ENCODE measurements at places on chromosomes 1 and 21.

GRCh38 chr1:99590578-99591209 lies 55.2 kb upstream of the PALMD start:
- DNase-seq, result no peak

GRCh38 chr1:195761104-195761503 lies 847.1 kb downstream of the KCNT2 start:
- DNase-seq, result no peak

DNA sequence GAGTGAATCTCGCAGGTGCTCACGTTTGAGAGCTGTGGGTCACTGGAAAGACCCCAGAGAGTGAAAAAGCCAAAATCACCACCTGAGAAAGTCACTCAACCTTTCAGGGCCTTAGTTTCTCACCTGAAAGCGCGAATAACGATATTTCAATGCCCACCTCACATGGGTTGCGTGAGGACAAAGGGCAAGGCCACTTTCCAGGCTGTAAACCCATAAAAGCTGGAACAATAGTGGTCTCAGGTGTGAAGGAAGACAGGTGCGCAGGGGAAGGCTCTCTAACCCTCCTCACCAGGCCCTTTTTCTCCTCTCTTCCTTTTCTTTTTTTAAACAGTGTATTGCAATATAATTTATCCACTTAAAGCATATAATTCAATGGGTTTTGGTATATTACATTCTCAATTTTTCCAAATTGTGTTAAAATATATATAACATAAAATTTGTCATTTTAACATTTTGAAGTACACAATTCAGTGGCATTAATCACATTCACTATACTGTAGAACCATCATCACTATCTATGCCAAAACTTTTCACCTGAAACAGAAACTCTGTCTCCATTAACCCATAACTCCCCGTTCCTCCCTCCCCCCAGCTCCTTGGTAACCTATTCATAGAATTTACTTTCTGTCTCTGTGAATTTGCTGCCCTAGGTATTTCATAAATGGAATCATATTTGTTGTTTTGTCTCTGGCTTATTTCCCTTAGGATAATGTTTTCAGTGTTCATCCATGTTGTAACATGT lies 118.4 kb upstream of the TNR start:
- no peak for DNase-seq

DNA sequence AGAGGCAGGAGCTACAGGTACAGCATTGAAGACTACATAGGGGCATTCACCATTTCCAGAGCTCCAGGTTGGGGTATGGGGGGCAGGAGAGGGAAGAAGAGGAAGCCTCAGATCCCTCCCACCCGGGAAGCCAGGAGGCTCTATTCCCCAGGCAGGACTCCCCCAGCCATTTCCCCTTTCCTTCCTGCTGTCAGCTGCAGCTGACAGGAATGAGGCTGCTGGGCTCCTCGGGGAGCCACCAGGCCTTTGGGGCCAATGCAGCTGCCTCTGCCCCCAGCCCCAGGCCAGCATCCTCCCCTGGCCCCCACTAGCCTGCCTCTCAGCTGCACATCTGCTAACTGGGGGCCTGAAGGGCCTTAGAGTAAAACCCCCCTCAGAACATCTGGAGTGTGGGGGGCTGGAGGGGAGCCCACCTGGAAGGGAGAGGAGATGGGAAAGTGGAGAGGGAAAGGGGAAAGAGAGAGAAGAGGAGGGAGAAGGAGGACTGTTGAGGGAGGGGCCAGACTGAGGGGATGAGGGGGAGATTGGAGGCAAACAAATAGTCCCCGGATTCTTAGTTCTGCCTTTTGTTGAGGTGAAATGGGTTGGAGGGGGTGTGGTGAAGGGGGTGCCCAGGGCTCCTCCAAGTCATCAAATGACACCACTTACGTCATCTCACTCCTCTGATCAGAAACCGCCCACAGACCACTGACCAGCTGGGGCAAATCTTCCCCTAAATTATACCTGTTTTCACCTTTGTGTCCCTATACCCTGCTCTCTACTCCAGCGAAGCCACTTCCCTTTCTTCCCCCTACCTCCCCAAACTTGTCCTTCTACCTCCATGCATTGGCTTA lies 58.0 kb downstream of the LGR6 start:
- no peak for DNase-seq

GRCh38 chr1:175536921-175537320 lies 206.5 kb downstream of the TNR start:
- no peak for DNase-seq

DNA sequence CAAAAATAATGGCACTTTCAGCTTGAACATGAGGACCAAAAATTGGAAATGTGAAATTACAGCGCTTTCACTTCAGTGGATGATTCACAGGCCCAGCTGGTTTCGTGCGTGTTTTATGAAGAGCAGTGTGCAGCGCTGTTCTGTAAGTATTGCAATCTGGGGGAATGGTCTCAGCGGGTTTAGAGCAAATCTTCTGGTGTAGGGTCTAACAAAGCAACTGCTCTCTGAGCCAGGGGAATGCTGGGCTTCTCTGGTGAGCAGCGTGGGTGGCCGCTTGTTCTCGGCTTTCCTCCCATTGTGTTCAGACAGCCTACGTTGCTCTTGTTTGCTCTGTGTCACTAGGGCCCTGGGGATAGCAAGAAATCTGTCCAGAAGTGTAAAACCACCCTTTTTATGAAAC lies 42.4 kb upstream of the GADD45A start:
- DNase-seq, result no peak

- DNase-seq, result no peak
These were observed 583 bp upstream of the RNF223 start for GRCh38 chr1:1074631-1075147.

DNA sequence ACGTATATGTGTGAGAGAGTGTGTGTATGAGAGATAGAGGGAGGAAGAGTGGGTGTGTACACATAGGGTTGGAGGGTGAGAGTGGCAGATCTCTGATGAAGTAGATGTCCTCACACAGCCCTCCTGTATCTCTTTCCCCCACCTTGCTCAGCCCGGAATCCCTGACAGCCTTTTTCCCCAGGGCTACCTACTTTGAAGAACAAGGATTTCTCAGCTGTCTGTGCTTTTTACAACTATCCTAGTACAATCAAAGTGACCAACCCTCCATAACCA lies 29.1 kb upstream of the CADM3 start:
- no peak for DNase-seq

DNA sequence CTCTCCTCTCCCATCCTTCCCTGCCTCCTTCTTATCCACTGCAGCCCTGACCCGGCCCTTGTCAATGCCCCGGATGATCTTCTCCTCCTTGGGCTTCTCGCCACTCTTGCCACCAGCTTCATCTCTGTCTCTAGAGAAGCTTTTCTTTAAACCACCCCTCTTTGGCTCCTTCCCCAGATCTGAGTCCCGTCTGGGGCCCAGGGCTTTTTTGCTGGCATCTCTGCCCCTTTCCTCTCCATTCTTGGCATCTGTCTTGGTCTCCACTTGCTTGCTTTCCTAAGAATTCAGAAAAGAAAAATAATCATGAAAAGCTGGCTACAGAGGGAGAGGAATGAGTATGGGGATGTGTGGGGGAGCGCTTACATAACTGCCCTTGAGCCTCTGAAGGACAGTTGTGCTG lies 11.8 kb downstream of the SHISA4 start:
- peak; percentile 80 for DNase-seq

GRCh38 chr1:77614037-77614436 lies 68.4 kb downstream of the ZZZ3 start:
- no peak for DNase-seq

DNA sequence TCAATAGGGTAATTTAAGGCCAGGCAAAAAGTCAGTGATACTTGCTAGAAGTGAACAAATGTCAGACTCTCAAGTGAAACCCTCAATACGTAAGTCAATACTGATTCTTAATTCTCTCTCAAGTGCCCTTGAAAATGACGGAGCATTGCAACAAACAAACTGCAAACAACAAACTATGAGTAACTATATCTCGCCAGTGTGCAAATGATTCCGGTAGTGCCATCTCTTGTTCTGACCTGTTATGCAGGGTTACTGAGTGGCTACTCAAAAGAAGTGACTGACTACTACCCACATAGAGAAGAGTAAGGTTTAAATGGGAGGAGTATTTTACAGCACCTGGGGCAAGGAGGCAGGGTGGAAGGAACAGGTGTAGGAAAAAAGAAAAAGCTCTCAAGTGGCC lies 1.6 kb downstream of the SLC19A2 start:
- DNase-seq, result no peak

DNA sequence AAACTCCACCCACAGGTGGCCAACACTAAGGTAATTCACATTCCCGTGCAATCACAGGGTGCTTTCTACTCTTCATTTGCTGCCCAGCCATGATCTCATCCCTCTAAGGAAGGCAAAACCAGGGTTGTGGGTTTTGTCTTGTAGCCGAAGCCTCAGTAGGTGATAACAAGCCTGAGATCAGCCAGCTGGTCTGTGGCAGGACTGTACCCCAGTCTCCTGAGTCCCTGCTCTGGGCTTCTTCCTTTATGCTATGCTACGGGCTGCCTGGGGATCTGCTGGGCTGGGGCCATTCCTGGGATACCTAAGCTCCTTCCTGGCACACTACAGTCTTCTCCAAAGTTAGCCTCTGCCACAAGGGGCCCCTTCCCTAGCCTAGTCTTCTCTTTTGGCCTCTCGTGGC lies 9.8 kb downstream of the PPFIA4 start:
- DNase-seq, result no peak

- DNase-seq, result no peak
These were observed 11.1 kb downstream of the TNNI3K start for GRCh38 chr1:74246315-74246714.

DNA sequence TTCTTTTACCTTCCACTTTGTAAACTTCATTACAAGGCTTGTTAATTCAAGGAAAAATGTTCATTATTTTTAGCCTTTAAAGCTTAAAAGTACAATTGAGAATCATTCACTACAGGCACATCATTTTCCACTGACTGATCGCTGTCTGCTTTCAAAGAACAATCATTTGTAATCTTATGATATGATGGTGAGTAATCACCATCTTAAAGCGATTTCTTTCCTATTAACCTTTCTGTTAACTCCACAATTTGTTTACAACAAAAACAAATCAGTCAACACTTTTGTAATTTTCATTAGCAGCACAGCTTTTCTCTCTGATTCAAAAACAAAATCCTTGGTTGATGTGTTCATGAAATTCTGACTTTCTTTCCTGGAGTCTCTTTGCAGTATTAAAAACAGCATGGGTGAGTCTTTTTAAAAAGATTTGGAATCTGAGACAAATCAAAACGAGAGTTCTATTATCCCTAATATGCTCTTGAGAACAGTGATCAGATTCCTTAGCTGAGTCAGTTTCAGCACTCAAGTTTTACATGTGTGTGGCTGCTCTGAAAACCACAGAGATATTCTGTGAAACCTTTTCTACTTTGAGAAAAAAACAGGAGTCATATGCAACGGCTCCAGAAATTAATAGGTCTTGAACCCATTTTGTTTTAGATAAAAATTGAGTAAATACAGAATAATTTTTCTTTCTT lies 145.8 kb upstream of the TMPRSS15 start:
- no peak for DNase-seq

GRCh38 chr1:35633547-35633946 lies 7.8 kb downstream of the PSMB2 start:
- no peak for DNase-seq

DNA sequence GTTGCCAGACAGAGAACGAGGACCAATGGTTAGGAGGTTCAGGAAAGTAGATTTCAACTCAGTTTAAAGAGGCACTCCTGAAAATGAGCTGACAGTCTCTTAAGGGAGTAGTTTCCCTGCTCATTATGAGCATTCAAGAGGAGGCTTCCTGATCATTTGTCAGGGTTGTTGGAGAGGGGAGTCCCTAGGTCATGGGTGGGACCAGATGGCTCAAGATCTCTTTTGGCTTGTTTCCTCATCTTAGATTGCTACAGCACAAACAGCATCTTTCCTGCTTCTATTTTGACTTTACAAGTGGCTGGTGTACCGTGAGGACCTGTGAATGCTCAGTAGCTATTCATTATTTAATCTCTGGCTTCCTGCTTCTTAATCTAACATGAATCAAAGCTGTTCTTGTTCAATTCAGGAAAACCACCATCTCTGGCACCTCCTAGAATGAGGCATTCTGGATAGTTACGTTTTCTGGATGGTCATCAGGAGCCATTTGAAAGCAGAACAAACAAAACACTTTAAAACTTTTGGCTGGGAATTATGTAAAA lies 47.6 kb downstream of the PEX14 start:
- peak; percentile 13 for DNase-seq

GRCh38 chr21:42426876-42427480 lies 23.3 kb downstream of the UBASH3A start:
- DNase-seq, result no peak

GRCh38 chr1:58487002-58487401 lies 59.5 kb downstream of the OMA1 start:
- no peak for DNase-seq

- DNase-seq, result no peak
These were observed 6.1 kb downstream of the NPL start for GRCh38 chr1:182795563-182796228.

DNA sequence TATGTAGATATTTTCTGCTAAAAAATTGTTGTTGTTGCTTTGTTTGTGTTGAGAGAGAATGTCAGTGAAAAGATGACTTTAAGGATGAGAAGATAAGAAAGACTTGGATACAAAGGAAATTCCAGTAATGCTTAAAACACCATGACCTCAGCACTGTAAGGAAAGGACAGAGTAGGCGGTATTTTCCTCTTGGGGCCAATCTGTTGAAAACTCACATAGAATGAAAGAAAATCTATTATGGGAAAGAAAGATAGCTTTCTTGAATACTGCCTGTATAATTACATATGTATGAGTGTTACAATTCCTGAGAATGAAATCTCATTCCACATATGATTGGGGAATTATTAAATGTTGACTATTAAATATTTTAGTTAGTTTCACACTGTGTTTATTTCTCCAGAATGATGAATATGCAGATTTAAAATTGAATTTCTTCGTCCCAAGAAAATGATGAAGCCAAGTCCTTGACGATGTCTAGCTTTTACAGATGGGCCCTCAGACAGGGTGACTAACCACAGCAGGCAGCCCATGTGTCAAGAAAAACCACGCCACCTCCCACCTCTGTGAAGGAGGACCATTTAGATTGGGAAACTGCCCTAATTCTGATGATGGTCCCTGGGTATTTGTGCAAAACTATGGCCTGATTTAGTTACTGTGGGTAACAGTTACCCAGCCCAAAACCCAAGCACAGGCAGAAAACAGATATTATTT lies 49.7 kb upstream of the LMO4 start:
- peak; percentile 66 for DNase-seq

DNA sequence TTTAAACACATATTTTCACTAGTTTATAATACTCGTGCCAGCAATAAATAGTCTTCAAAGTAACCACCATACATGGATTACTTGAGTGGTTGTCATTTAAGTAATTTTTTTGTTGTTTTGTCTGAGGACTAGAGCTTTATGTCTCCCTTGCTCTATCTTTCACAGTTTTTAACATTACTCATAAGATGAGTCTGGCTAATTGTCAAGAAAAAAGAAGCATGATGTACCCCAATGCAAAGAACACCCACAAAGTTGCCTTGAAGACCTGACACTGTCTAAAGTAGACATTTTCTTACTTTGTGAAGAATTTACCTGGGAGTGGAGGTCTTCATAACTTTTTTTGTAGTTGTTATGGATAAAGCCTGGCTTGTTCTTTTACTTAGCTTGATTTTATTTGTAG lies 210.4 kb upstream of the BRINP3 start:
- DNase-seq, result no peak

GRCh38 chr1:9942399-9942938 lies 722 bp downstream of the LZIC start:
- no peak for DNase-seq

Data from ascending aorta (tissue), 2 donors.